ENCODE measurements at places on chromosomes 6 and 20. TPM values are rescaled to one million over a fixed set of nuclear protein-coding genes. Genes with fewer than 3 reads are reported as not detected.

Gene SLC12A5
- under 0.01 TPM for total RNA-seq

Gene ANKRD6
- 0.47 TPM for total RNA-seq

Gene SIGLEC1
- not detected for total RNA-seq

Gene RAD21L1
- under 0.01 TPM for total RNA-seq

Gene OSER1
- total RNA-seq: 66.8 TPM

Gene SNAI1
- total RNA-seq: 0.47 TPM

Gene HCRTR2
- not detected for total RNA-seq

All from bronchial smooth muscle cell (primary cell).